Stimulated activated CD8-positive, alpha-beta memory T cell treated with anti-CD3 and anti-CD28 coated beads, Interleukin-4, amount 100 ng/mL, for 1 hour (primary cell): ENCODE measurements at places on chromosomes 11 and 22.

- DNase-seq: no peak
Measured at GRCh38 chr11:61617515-61617914, 36.6 kb upstream of the SYT7 start.

- DNase-seq: no peak
Measured at GRCh38 chr22:42473484-42474193, 41.4 kb upstream of the NFAM1 start.

GRCh38 chr11:64152841-64153691 lies 12.8 kb downstream of the MACROD1 start:
- DNase-seq: peak; percentile 47

DNA sequence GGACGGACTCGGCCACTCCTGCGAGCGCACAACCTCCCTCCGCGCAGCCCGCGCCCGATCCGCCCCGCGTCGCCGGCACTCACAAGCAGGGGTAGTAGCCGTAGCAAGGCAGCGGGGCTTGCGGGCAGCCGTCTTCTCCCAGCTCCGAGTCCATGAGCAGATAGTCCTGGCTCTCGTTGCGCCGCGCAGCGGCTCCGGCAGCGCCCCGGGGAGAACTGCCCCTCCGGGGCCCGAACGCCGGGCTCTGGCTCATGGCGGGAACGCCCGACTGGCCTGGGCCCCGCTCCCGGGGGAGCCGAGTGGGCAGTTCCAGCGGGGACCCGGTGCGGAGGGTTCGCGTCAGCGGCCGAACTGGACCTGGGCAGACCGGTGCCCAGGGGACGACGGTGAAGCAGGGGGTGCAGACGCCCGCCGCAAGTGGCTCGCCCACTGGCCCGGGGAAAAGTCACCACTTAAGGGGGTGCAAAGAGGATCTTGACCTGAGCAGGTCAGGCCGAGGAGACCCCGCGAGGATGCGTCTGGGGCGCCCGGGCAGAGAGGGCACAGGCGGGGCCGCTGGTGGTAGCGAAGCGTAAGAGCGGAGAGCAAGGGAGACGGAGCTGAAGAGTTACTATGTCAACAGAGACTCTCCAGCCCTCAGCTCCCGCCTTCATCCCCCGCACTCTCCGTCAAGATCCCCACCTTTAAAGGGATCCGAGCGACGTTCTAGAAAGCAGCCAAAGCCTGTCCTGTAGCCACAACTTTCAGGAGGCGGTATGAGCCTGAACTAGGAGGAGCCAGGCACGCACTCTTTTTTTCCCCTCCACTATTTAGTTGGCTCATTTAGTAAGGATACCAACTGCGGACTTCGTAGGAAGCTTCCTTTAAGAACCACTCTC lies at the start of gene TRPC6:
TRPC6 (minus strand) TSS at position 757 of the 878 bp plus-strand sequence; CDS start at position 253, 504 bp downstream.
- DNase-seq: no peak
